Activated T-helper 2 cell treated with anti-CD3 and anti-CD28 coated beads, Interferon-gamma antibody, Interleukin-2, Interleukin-4, amounts not matched to agents 10 μg/mL and 5 μg/mL and 100 μg/mL, durations not matched to agents 14 hours and 24 hours and 36 hours (primary cell): ENCODE measurements at places on chromosomes 6 and 20.

- no peak for DNase-seq
Observed at GRCh38 chr20:35542990-35543389, 1.1 kb downstream of the ERGIC3 start.

DNA sequence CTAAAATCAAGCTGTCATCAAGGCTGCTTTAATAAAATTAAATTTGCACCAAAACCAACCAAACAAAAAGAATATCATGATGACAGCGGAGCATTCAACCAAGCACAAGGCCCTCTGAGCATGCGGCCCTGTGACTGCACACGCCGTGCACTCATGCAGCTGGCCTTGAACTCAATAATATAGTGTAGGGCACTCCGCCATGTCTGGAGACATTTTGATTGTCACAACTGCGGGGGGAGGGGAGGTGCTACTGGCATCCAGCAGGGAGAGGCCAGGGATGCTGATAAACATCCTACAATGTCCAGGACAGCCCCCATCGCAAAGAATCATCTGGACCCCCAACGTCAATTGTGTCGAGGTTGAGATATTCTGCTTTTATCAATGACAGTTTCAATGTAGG is 9.7 kb downstream of the MOCS3 start:
- DNase-seq, result no peak

GRCh38 chr20:56631318-56631989 is 2.3 kb downstream of the TFAP2C start:
- no peak for DNase-seq

DNA sequence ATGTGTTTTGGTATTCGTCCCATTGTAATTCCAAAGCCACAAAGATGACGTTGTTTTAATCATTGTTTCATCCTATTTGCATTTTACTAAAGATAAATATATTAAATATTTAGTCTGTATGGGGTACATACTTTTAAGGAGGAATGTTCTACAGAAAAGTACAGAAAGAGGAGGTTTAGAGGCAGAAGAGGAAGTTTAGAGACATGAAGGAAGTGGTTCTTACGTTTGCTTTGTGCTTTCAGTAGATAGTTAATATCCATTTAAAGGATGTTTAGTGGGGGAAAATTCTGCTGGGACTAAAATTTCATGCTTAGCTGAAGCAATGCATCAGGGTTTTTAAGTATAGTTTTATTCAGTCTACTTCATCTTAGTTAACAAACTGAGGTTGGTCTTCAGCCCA is 116.6 kb downstream of the CRYBG1 start:
- DNase-seq, result no peak

DNA sequence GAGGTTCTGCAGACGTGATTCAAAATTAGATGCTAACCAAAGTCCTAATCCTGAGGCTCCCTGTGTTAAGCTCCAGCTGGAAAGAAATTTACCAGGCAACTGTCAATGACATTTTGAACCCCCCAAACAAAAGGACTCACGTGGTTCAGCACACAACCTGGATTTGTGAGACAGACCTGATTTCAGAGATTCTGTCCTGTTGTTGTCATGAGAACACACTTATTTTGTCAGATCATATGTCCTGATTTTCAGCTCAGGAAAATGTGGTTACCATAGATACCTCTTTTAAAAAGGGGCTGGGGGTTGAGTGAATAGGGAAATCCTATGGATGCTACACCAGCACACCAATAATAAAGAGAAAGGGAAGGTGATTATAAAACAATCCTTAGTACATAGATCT is 61.6 kb downstream of the MTFR2 start:
- DNase-seq, result no peak

- DNase-seq, result no peak
Observed at GRCh38 chr6:147675281-147675680, 166.8 kb downstream of the SAMD5 start.

DNA sequence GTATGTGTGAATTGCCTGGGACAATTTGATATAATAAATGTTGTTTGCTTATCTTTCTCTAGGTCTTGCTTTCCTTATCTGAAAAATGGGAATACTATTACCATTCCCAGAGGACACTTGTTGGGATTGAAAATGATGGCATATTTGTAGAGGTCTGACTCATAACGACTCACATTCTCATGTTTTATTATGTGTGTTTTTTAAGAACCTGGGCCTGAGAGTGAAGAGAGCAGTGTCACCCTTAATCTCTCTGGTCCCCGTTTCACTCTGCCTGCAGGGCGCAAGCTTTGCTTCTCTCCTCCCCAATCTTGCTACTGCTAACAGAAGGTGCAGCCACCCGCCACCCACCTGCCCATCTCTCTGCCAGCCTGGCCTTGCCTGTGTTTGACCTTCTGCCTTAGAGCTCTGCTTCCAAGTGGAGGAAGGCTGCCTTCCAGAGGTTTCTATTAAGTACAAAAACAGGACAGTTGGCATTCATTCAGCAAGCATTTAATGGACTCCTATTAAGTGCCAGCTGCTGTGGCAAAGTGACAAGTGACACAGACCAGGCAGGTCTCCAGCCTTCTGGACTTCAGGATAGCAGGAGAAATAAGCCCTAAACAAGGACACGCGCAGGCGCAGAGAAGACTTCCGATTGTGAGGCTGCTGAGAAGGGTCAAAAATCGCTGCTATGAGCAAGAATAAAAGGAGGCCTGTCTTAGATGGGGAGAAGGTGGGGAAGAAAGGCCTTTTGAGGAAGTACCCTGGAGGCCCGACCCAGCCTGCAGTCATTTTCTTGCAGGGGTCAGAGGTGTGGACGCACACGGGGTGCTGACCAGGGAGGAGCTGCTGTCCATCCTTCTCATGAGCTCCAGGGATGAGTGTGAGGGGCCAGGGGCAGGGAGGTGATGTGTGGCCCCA is 112.5 kb downstream of the JPH2 start:
- no peak for DNase-seq
